CD4-positive, CD25-positive, alpha-beta regulatory T cell (primary cell): ENCODE measurements at places on chromosomes 2 and 18.

- DNase-seq: no peak
Measured at GRCh38 chr18:9101730-9102507, 580 bp upstream of the NDUFV2 start.

- no peak for DNase-seq
Measured at GRCh38 chr18:79749251-79750191, 48.2 kb upstream of the KCNG2 start.

GRCh38 chr2:168174756-168175155, 72.6 kb downstream of the STK39 start:
- DNase-seq: no peak

DNA sequence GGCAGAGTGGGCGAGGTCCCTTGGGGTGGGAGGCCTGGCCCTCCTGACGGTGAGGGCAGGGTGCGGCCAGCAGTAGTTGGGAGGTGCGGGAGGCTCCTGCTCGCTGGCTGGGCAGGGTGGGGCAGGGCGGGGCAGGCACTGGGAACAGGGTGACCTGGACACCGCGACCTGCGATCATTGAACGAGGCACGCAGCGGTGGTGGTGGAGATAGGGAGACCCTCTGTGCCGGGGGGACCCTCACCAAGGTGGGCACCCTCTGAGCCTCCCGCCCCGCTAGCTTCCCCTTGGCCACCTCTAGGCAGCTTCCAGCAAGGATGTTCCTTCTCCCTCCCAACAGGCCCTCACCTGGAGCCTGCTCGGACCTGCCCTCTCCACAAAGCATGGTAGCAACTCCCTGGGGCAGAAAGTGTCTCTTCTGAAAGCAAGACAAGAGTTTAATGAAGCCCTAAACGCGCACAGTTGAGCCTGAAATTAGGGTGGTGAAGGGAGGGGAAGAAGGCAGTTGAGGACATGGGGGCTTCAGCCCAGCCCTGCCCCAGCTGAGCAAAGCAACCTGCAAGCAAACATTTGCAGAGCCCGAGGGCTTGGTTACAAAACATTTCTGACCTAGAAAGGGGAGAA, 15.4 kb upstream of the FOSL2 start:
- no peak for DNase-seq

DNA sequence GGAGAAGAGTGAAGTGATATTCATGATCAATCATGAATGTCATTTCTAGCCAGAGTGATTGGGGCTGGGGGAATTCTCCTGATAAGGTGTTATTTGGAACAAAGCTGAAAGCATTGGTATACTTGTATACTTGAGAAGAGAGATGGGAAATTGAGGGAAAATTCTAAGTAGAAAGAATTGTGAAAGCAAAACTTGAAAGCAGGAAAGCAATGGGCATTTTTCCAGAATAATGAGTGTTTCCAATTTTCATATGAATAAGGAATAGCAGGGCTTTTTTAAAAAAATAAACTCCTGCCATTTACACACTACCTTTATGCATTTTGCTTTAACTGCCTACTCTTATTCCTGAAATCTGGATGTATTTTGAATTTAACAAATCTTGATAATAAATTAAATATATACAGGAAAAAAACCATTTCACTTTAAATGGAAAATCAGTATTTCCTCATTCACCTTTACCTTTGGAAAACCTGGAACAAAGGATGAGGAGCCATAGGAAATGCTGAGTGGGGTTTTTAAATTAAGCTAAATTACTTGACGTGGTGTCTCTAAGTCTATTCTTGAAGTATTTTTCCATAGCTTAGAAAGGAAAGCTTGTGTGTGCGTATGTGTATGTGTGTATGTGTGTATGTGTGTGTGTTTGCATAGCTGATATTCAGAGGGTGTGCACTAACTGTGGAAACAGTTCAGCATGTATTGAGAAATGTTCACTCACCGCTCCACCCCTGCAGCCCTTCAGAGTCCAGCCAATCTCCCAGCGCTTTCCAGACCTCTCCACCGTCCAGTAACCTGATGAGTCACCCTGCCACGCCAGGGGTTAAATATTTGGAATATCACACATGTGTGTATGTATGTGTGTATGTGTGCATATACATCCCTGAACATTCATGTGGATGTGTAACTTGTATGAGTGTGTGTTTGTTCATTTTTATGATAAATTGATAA, 427.3 kb downstream of the THSD7B start:
- no peak for DNase-seq

DNA sequence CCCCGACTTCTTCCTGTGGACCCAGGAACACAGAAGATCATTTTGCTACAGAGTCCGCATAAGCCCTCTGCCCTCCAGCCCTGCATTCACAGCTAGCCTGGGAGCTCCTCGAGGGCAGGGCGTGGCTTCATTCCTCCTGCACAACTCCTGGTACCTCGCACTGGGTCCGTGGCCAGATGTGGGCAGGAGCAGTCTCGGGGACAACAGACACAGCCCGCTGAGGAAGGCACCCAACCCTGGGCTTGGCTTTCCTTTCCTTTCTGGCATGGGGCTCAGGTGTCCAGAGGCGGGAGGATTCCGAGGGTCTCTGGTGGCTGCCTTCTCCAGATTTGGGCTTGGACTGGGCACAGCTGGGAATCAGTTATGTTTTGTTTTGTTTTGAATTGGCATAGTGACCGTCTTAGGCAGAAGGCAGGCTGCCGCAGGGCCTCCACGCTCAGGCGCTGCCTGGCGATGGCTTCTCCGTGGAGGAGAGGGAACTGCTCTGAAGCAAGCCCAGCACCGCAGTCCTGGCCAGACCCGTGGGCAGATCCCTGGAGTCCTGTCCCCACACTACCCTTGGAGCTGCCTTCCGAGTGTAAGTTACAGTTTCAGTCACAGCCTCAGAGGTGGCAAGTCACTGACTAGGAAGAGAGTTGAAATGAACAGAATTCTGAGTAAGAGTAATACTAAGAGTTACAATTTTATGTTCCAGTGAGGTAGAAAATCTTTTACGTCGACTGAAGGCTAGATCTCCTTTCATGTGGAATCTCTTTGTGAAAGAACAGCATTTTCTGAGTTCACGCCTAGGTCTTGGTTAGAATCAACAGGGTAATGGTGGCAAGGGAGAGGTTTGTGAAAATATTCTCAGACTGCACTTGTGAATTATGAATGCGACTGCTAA, 47.9 kb downstream of the LDLRAD4 start:
- DNase-seq: peak; percentile 74

- DNase-seq: no peak
Measured at GRCh38 chr2:238141541-238142318, 3.3 kb downstream of the KLHL30 start.

GRCh38 chr2:29920631-29921559, 491 bp downstream of the ALK start:
- DNase-seq: no peak

GRCh38 chr2:29597035-29597434, 324.4 kb downstream of the ALK start:
- no peak for DNase-seq

- no peak for DNase-seq
Measured at GRCh38 chr2:74458938-74459363, 713 bp downstream of the WBP1 start.

DNA sequence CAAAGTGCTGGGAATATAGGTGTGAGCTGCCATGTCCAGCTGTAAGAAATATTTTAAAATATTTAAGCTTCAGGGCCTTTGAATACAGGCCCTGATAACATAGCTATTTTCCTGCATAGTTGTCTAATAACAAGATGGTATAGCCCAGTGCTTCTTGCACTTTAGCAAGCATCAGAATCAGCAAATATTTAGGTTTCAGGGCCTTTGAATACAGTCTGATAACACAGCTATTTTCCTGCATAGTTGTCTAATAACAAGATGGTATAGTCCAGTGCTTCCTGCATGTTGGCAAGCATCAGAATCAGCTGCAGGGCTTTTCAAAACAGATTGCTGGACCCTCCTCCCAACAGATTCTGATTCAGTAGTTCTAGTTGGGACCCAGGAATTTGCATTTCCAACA, 5.6 kb downstream of the GEMIN6 start:
- DNase-seq: no peak

DNA sequence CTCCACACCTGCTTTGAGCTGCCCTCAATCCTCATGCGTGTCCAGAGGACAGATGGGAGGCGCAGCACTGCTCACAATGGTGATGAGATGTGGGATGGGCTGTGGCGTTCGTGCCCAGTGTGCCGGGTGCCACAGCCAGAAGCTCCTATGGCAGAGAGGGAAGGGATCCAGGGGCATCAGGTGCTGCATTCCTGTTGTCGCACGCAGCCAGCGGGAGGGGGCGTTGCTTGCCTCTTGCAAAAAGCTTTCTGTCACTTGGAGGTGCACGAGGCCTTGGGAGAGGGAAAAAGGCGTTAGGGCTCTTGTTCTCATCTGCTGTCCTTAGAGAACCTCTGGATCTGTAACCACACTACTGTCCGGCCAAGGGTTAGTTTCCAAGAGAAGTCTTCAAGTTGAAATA, 29.2 kb upstream of the ALLC start:
- no peak for DNase-seq

- no peak for DNase-seq
Measured at GRCh38 chr18:23105581-23106219, 29.6 kb upstream of the CABLES1 start.
